ENCODE measurements at places on chromosomes 5 and 9.

DNA sequence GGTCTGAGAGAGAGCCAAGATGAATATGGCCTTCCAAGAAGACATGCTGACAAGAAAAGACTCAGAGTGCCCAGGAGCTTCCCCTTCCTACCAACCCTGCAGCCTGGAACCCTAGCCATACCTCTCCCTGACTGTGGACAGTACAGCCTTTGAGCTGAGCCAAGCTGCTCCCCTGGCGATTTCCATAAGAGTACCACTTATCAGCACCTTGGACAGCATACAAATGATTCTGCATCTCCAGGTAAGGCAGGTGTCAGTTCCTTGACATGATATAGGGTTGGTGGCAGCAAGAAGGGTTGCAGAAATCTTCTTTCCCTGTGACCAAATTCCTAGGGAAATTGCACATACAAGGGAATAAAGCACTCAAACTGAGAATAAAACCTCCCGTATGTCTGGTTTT, 58.3 kb downstream of the MFAP3 start:
- DNase-seq = no peak

DNA sequence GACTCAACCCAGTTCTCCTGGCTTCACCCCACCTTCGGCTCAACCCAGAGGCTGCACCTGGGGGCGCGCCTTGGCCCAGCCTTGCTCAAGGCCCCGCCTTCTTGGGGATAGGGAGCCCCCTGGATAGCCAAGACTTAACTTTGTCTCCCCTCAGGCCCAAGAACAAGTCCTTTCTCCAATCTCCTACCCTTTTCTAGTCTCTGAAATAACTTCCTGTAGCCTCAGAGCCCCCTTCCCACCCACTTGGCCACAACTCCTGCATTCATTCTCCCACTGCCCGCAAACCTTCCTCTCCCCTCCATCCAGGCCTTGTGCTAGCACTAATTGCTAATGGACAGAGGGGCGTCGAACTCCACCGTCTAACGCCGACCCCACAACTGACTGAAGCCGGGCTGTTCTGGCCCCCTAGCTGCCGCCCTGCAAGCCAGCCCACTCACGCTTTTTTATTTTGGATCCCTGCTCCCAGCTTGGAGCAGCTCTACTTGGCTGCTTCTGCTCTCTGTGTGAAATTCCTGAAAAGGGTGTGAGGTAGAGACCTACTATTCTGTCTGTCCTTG, 579 bp upstream of the ASTN2 start:
- DNase-seq = no peak

GRCh38 chr9:134284273-134284672, 42.0 kb upstream of the RXRA start:
- no peak for DNase-seq

- peak; percentile 10 for DNase-seq
These were observed 72.7 kb downstream of the SMIM23 start for GRCh38 chr5:171858303-171858702.

DNA sequence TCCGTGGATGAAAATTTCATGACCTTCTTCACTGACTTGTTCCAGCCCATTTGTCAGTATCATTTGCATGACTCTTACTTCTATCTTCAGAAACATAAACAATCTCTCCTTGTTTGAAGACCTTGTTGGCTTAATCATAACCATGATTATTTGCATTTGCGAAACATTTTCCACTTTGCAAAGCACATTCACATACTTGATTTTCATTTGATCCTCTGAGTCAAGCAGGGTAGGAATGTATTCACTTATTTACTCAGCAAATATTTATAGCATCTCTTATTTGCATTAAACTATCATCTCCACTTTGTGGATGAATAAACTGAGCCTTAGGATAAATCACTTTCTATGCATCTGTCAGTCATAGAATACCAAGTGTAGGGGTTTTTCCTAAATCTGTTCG, 343.0 kb upstream of the SGCD start:
- DNase-seq = no peak

GRCh38 chr5:11400316-11400715, 503.9 kb downstream of the CTNND2 start:
- DNase-seq = no peak
